NK-92 treated with Interleukin-12 subunit alpha and Interleukin-12 subunit beta, amount 100 ng/mL, for 24 hours (cell line): ENCODE measurements at places on chromosomes 6 and 20.

DNA sequence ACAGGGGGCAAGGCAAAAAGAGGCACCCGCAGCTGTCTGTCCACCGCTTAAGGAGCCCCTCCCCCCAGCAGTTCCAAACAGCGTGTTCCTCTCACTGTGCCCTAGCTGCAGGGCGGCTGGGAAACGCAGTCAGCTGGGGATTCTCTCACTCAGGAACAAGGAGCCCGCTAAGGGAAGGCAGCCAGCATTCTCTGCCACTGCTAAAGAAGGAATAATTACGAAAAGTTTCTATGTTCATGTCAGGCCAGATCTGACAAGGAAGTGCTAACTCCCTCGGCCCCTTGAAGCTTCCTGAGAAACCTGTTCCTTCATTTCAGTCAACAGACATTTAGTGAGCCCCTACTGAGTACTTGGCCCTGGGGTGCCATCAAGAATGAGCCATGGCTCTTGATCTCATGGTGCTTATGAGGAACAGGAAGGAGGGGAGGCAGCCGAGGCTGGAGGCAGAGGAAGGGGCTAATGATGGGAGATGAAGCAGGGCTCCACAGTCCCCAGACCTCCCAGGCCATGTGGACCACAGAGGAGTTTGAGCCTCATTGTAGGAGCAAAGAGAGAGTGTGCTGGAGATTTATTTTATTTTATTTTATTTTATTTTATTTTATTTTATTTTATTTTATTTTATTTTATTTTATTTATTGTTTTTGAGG lies 101.7 kb upstream of the PMEPA1 start:
- no peak for DNase-seq

DNA sequence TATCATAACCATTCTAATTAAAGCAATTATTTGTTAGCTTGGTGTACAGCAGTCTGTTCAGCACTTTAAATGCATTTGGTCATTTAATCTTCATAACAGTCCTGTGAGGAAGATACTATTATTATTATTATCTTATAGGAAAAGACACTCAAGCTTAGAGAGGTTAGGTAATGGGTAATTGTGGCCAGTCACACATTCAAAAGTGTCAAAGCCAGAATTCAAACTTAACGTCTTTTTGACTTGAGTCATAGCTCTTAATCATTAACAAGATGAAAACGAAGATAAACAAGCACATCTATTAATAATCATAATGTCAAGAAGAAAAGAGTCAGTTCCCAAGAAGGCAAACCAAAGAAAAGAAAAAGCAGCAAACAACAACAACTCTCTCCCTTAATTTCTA lies 251.0 kb downstream of the SYNE1 start:
- DNase-seq = no peak

DNA sequence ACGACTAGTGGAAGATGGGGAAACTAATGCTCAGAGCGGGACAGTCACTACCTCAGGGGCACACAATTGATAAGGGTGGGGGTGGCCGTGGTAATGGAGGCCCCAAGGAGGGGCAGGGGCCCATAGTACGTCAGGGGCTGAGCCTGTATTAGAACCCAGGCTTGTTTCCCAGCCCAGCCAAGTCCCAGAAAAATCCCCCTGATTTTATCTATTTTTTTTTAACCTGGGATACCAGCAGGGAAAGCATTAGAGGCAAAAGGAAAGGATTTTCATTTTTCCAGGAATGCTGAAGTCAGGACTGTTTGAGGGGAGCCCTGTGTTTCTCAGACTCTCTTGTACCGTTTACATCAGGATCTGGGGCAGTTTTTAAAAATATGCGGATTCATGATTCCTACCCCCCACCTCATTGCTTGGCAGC lies 382 bp downstream of the MYH7B start:
- no peak for DNase-seq

DNA sequence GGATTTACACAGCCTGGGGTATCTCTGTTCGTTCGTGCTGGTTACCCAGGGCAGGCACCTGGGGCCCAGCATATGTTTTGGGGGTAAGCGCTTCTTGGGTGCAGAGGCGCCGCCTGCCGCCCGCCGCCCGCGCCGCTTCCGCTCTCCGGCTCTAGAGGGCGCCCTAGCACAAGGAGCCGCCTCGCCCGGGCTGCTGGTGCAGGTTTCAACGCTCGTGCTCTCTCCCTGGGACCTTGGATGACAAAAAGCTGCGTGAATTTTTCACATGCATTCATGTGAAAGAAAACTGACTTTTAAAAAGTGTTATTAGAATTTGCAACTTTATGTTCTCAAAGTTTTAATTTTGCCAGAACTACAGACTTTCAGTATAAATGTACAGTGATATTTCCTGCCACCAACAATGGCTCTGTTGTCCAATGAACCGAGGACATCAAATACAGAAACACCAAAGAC lies 32.5 kb downstream of the PRR18 start:
- DNase-seq = peak; percentile 41

DNA sequence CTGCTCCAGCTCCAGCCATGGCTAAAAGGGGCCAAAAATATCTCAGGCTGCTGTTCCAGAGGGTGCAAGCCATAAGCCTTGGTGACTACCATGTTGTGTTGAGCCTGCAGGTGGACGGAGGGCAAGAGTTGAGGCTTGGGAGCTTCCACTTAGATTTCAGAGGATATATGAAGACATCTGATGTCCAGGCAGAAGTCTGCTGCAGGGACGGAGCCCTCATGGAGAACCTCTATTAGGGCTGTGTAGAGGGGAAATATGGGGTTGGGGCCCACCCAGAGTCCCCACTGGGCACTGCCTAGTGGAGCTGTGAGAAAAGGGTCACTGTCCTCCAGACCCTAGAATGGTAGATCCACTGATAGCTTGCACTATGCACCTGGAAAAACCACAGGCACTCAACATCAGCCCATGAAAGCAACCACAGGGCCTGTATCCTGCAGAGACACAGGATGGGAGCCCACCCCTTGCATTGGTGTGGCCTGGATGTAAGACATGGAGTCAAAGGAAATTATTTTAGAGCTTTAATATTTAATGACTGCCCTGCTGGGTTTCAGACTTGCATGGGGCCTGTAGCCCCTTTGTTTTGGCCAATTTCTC lies 70.5 kb downstream of the NINL start:
- no peak for DNase-seq

- DNase-seq = no peak
Observed at GRCh38 chr6:48116699-48117645, 6.0 kb upstream of the PTCHD4 start.

- DNase-seq = no peak
Observed at GRCh38 chr6:159444056-159444760, 248.8 kb downstream of the SOD2 start.
